ENCODE measurements at places on chromosomes 12 and 14.

- DNase-seq = no peak
Observed at GRCh38 chr12:11653215-11653753, 3.8 kb downstream of the ETV6 start.

DNA sequence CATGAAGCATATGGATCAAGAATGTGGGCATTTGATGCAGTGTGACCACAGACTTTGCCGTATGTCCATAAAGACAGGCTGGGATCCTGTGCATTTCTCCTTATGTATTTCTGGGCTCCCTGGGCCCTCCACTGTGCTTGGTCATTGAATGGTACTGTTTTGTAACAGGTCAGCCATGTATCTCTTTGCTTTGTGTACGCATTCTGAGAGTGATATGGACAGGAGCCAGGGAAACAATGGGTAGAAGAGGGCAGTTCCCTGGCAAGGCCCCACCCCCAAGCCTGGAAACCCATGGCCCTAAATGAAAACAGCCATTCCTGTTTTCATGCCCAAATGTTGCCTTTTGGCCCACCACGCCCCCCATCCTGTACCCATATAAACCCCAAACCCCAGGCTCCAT is 15.2 kb upstream of the FBXO34 start:
- no peak for DNase-seq

- DNase-seq = no peak
Observed at GRCh38 chr12:71135812-71136176, 22.0 kb downstream of the TSPAN8 start.

DNA sequence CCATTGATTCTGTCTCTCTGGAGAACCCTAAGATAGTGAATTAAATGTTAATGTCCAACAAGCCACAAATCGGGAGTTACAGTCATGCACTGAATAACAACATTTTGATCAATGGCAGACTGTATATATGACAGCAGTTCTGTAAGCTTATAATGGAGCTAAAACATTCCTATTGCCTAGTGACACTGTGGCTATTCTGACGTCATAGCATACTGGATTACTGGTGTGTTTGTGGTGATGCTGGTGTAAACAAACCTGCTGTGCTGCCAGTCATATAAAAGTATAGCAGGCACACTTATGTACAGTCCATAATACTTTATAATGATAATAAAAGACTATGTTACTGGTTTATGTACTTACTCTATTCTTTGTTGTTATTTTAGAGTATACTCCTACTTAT is 56.7 kb upstream of the BICD1 start:
- DNase-seq = no peak

- DNase-seq = no peak
Observed at GRCh38 chr14:63268771-63269170, 50.0 kb downstream of the GPHB5 start.

- DNase-seq = no peak
Observed at GRCh38 chr12:40137252-40137651, 31.4 kb upstream of the SLC2A13 start.

- DNase-seq = no peak
Observed at GRCh38 chr14:54120260-54120659, 163.6 kb upstream of the BMP4 start.

DNA sequence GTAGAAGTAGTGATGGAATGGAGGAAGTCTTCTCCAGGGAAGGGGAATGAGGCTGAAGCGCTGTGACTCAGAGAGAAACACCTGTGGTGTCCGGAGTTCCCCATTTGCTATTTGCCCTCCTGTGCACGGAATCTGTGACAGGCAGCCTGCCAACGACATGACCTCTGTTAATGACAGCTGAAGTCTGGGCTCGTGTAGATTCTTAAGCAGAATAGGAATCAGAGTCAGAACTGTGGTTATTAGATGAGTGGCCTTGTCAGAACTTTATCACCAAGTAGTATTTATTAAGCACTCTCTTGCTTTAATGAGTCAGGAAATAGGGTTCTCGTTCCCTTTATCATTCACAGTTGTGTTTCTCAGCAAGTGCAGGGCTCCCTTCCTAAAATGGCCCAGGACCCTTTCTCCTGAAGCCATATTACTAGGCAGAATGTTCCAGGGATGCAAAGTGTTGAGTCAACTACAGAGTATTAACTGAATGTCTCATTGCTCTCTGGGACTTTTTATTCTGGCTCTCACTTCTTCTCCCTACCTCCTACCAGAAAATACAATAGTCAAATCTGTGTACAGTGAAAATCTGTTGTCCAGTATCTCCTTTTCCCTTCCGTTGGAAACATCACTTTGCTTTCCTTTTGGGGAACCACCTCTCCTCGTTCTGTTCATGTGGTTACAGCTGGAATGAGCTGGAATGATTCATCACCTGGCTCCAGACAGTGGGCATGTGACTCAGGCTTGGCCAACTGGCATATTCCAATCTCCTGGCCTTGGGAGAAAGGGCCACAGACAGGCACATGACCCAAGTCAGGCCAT is 77.8 kb upstream of the MAX start:
- DNase-seq = no peak

DNA sequence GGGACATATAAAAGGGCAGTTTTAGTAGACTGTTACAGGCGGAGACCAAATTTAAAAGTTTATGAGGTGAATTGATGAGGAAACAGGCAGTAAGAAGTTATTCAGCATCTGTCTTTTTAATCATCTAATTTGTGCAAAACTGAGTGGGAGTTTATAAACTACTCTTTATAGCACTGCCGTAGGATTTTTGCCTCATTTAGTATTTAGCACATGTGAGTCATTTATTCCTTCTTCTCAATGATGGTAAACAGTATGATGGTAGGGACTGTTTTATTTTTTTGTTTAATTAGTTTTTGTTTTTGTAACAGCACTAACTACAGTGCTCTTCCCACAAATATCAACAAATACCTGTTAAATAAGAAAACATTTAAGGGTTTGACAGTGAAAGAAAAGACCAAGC is 20.6 kb downstream of the TOGARAM1 start:
- DNase-seq = no peak

DNA sequence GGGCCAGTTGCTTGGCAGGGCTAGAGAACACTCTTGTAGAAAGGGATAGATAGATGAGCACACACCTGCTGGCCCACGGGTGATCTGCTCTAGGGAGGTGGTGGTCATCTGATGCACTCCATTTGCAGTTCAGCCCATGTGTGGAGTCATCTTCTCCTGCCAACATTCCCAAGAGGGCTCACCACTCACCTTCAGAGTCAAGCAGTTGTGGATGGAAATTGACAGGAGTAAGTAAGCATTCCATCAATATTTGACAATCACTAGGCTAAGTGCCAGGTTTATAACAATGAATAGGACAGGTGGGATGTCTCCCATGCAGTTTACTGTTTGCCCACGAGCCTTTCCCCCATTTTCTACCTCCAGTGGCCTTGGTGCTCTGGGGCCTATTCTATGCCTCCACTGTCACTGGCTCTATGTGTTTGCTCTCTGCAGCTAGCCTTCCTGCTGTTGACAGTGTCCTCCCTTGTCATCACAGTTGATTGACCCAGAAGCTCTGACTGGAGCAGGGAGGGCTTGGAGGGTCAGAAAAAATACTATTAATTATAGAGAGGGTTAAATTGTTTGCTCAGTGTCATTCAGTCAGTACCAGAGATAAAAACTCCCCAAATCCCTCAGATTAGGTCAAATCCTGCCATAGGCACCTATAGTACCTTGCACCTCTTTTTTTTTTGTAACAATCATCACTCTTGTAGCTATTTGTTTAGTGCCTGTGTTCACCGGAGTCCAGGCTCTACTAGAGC is 134.6 kb upstream of the PZP start:
- DNase-seq = no peak

- no peak for DNase-seq
Observed at GRCh38 chr12:113860059-113860820, 105.9 kb downstream of the RBM19 start.

DNA sequence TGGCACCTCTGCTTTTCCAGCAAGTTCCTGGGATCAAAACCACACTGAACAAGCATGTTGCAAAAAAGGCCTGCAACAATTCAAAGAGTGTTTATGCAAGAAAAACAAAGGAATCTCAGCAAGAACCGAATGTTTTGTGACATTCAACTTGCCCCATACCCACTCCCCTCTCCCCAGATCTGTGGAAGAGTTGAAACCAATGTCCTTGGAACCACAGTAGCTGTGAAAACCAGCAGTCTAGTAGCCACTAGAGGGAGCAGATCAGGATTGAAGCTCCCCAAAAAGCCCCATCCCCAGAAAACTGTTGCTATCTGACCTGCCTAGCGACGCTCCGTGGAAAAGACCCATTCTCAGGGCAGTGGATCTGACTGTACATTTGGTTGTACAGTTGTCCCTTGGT is 27.1 kb downstream of the PRKAB1 start:
- no peak for DNase-seq

DNA sequence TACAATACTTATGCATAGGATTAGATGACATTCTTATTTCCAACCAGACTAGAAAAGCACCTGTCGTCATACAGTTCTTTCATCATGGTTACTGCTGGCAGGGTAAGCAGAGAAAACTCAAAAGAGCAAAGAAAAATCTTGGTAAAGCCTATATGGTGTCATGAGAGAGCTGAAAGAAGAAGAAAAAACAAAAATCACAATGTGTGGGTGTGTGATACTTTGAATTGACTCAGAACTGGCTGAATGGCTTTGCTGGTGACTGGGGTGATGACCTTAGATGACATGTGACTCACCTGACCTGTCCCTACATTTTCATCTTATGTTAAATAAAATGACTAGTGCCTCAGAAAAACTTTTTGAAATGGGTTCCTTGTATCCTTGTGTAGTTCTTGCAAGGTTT is 278.1 kb upstream of the LMO3 start:
- no peak for DNase-seq

- DNase-seq = no peak
Observed at GRCh38 chr12:3523058-3523457, 32.1 kb downstream of the PRMT8 start.

- peak; percentile 79 for DNase-seq
Observed at GRCh38 chr12:130775953-130776856, 60.1 kb upstream of the RIMBP2 start.

- DNase-seq = no peak
Observed at GRCh38 chr12:62731055-62731820, 203.7 kb downstream of the PPM1H start.

GRCh38 chr14:35337269-35338255 is 45.4 kb downstream of the PSMA6 start:
- DNase-seq = no peak

- no peak for DNase-seq
Observed at GRCh38 chr12:124415064-124415463, 120.2 kb downstream of the RFLNA start.

- no peak for DNase-seq
Observed at GRCh38 chr12:78396538-78396937, 468.0 kb upstream of the SYT1 start.

- DNase-seq = no peak
Observed at GRCh38 chr12:124550123-124551089, 17.0 kb downstream of the NCOR2 start.

DNA sequence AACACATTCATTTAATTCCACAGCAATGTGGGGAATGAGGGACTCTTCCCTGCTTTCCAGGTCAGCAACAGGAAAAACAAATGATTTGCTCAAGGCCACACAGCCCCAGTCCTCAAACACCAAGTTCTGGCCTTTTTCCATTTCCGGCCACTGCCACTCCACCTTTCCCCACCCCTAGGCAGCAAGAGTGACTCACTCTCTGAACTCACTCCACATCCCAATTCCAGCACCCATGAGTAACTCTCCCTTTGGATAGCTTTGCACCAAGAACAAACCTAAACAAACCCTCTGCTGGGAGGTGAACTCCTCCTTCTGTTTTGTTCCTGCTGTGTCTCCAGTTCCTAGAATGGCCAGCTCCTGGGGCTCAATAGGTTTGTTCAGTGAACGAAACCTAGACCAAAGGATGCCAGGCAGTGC is 30.4 kb upstream of the PLEKHG6 start:
- DNase-seq = peak; percentile 56

- no peak for DNase-seq
Observed at GRCh38 chr14:39320318-39320717, 86.6 kb downstream of the MIA2 start.

GRCh38 chr14:103530390-103530789 is 1.4 kb downstream of the TRMT61A start:
- no peak for DNase-seq

- DNase-seq = no peak
Observed at GRCh38 chr12:115267891-115268290, 583.9 kb upstream of the TBX3 start.

DNA sequence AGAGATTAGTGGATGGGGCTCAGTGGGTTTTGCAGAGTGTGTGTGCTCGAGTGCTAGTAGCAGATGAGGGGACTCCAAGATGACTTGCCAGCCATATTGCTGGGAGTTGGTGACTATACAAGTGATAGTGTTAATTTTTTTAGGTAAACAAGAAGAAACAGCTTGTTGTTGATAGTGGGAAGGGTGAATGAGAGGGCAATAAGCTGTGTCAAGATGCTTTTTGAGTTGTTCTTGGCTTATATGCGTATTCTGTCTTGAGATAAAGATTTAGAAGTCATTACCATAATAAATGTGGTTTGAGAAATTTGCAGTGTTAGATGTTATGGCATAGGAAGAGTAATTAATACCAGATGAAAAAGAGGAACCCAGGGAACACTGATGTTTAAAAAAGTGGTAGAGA is 75.3 kb downstream of the RCOR1 start:
- DNase-seq = no peak

DNA sequence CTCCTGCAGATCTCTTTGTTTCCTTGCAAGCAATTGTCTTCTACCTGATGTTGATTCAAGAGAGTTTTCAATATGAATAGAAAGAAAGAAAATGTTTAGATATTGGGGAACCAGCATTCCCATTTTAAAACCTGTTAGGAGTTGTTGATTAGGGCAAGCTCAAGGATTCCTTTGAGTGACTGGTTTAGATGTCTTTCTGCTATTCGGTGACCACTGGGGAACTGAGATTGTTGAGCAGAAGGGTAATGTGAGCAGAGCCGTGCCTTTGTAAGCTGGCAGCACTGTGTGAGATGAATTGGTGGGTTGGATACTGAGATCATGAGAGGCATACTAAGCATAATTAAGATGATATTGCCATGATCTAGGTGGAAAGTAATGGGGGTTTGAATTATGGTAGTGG is 39.1 kb upstream of the PAPLN start:
- DNase-seq = no peak

DNA sequence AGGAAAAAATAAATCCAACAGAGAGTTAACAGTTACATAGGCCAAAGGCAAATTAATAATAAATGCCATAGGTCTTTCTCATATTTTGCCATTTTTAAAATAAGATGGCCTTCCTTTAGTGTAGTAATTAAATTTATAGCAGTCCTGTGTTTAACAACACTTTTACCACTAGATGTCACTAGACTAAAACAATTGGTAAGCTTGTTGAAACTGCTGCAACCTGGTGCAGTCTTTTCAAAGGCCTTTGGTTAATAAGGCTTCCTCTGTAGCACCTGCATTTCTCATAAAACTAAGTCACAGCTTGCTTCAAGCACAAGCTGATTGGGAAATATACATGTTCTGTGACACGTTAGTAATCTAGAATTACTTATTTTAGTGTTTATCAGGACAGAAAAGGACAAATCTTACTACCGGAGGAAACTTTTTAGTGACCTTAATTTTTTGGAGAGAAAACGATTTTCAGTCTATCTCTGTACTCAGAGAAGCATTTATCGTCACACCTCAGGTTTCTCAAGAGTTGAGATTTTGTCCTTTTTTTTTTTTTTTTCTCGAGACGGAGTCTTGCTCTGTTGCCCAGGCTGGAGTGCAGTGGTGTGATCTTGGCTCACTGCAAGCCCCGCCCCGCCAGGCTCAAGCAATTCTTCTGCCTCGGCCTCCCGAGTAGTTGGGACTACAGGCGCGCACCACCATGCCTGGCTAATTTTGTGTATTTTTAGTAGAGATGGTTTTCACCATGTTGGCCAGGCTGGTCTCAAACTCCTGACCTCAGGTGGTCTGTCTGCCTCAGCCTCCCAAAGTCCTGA is 20.0 kb downstream of the BORCS5 start:
- DNase-seq = no peak
